AML-193 (cell line): ENCODE measurements at places on chromosomes 7 and 10.

- DNase-seq = no peak
Observed at GRCh38 chr10:74078037-74078436, 72.6 kb downstream of the AP3M1 start.

DNA sequence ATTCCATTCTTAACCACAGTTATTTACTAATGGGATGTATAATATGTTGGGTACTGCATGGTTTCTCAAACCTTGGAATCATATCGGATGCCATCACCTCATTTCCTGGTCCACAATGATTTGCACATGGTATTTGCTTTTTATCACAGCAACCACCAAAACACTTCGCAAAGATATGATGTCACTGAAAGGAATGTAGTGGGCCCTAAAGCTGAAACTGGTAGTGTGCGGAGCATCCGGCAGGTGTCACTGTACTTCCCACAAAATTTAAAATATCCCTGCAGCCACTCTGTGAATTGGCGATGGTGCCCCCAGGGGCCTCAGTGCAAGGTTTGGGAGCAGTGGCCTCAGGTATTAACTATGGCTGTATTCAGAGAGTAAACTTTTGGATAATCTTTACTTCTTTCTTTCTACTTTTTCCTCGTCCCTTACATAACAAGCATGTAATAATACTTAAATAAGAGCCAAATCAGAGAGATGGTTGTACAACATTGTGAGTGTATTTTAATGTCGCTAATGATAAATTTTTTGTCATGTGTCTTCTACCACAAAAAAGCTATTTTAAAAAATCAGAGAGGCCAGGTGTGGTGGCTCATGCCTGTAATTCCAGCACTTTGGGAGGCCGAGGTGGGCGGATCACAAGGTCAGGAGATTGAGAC is 66.2 kb downstream of the FAM241B start:
- no peak for DNase-seq

DNA sequence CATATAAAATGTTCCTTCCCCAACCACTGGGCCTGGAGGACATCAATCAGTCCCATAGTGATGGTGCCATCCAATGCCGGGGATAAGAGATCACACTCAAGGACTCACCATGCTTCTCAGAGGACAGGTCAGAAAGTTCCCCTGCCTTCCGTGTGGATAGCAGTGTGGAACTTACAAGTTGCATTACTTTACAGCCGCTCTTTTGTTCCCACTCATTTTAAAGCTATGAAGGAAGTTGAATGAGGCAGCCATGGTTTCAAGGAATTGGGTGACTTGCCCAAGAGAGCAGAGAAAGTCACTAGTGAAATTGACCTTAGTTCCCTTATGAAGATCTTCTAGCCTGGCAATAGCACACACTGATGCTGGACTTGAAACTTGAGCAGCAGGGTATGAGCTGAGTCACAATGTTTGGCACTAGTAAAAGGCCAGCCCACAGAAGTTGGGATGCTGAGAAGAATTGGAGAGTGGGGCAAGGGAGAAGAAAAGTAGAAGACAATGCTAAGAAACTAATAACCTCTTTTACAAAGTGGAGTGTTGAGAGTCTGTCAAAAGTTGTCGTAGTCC is 78.7 kb downstream of the CXCL12 start:
- DNase-seq = no peak

GRCh38 chr7:140917258-140917657 is 7.5 kb downstream of the BRAF start:
- no peak for DNase-seq

GRCh38 chr10:649798-650440 is 39.5 kb downstream of the DIP2C start:
- DNase-seq = no peak

GRCh38 chr7:108650467-108650866 is 80.8 kb downstream of the DNAJB9 start:
- no peak for DNase-seq

- no peak for DNase-seq
Observed at GRCh38 chr7:37194943-37195342, 253.7 kb downstream of the ELMO1 start.

DNA sequence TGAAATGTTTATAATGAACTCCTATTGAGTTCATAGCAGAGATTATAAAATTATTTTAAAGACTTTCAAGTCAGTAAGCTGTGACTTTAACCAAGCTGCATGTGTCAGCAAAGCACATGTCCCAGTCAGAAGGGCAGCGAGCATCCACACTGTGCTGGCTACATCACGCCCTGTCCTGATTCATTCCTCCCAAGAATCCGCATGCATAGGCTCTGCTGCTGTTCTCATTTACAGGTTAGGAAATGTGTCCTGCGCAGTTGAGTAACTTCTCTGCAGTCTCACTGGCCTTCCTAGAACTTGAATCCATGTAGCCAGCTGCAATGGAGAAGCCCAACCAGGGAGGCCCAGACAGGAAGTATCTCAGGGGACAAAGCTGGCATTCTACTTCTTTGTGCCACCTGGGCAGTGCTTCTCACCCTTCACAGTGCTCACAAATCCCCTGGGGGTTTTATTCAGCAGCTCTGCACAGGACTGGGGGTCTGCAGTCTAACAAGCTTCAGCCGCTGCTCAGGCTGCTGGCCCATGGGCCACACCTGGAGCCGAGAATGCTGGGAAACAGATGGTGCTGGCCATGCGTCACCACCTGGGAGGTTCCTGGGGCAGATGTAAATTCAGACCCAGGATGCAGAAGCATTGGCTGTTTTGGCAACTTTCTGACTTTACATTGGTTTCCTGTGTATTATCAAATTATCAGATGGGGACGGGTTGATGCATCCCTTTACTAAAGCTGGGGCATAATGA is 192.8 kb upstream of the GDF10 start:
- no peak for DNase-seq

- no peak for DNase-seq
Observed at GRCh38 chr10:70673043-70673928, 980 bp downstream of the ADAMTS14 start.

- DNase-seq = no peak
Observed at GRCh38 chr10:99593312-99593711, 26.9 kb downstream of the SLC25A28 start.

- DNase-seq = no peak
Observed at GRCh38 chr10:110269374-110270318, 35.1 kb downstream of the SMNDC1 start.

- no peak for DNase-seq
Observed at GRCh38 chr7:16935341-16935735, 53.6 kb upstream of the AGR3 start.

- no peak for DNase-seq
Observed at GRCh38 chr7:133650069-133650468, 397.2 kb downstream of the EXOC4 start.

GRCh38 chr10:73910764-73911552 is at the start of gene PLAU:
PLAU (plus strand) TSS chr10:73911132; CDS start chr10:73911556, 424 bp downstream.
- DNase-seq = peak; percentile 46

DNA sequence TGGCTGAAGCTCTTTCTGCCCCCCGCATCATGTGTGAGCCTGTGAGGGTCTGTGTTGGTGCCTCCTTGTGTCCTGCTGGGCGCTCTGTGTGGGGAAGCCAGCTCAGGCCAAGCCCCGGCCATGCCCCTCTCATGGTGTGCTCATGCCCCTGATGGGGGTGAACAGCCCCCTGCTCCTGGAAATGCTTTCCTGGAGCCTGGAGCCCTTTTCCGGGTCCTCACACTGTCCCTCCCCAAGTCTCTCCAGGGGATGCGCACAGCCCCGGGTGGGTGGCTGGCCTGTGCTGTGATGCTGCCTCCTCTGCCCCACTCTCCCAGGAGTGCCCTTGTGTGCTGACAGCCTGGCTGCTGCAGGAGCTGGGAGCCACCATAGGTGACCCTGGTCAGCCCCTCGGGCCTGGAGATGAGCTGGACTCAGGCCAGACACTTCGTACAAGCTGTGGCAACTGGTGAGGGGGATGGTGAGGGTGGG is 20.8 kb upstream of the ZNF862 start:
- no peak for DNase-seq

GRCh38 chr7:95632609-95633008 is 36.3 kb upstream of the PDK4 start:
- no peak for DNase-seq

DNA sequence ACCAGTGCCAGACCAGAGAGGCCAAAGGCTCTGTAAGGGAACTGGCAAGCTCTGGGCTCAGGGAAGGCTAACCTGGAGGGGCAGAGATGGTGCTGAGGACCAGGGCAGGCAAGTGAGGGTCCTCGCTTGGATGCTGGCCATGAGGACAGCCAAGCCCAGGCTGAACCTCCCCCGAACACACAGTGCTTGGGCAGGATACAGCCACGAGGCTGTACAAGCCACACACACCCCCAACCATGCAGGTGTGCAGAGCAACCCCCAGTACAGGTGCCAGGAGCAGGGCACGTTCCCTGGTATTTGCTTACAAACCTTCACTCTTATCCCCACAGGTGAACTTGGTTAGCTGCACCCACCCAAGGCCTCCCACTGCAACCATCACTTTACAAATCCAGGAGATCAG is 185.7 kb downstream of the GRID1 start:
- no peak for DNase-seq
